Stimulated activated CD4-positive, alpha-beta T cell treated with anti-CD3 and anti-CD28 coated beads, Interleukin-4, amount 100 ng/mL, for 1 hour (primary cell): ENCODE measurements at places on chromosomes 2 and 18.

- peak; percentile 13 for DNase-seq
Measured at GRCh38 chr18:79504034-79504433, 108.3 kb downstream of the NFATC1 start.

- DNase-seq = no peak
Measured at GRCh38 chr2:105654474-105655004, 90.2 kb upstream of the NCK2 start.

GRCh38 chr2:191202881-191203397, 42.3 kb upstream of the MYO1B start:
- DNase-seq = no peak

DNA sequence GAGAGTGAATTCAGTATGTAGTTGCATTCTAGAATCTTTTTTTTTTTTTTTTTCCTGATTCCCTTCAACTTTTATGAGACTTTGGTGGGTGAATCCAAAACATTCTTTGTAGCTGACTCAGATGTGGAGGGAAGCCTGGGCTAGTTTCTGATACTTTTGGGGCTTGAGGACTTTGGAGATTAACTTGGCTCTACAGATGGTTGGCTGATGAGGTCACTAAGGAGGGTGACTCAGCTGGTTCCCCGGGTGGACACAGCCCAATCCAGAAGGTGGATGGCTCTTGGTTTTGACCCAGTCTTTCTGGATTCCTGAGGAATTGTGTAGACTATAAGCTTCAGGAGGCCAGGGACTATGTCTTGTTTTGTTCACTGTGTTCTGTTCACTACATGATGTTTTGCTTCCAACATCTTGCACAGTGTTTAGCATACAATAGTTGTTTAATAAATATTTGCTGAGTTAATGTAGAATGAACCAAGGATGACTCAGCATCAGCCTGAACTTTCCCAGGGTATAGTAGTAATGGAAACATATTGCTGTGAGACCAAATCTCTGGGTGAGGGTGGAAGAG, 30.5 kb downstream of the LAMA3 start:
- DNase-seq = no peak

DNA sequence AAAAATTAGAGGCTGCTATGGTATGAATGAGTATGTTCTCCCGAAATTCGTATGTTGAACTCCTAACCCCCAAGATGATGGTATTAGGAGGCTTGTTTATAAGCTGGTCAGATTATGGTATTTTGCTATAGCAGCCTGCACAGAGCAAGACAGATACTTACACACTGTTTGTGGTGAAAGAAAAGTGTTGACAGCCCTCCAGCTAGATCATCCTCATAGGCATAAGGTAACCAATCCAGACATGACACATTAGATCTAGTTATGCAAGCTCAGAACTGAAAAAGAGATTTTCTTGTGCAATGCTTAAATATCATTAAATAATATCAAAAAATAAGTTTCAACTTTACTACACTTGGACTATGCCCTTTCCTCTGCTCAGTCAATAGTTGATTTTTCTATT, 107.1 kb downstream of the ABCA12 start:
- no peak for DNase-seq

DNA sequence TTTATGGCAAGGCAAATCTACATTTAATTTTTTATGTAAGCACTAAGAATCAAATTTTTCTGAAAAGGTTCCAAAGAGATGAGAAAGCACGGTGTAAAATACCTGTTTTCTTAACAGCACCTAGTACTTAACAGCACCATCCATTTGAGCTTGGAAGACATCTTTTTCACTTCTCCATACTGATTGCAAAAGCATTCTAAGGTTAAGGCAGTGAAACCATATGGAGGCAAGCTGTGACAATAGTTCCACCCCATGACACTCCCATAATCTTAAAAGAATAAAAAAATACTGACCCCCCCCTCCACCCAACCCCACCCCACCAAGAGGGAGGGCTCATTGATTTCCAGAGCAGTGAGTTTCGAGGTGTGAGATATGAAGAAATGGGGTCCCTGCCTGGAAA, 60.6 kb downstream of the ZCCHC2 start:
- no peak for DNase-seq

GRCh38 chr2:26784570-26785234, 1.2 kb upstream of the CENPA start:
- no peak for DNase-seq

DNA sequence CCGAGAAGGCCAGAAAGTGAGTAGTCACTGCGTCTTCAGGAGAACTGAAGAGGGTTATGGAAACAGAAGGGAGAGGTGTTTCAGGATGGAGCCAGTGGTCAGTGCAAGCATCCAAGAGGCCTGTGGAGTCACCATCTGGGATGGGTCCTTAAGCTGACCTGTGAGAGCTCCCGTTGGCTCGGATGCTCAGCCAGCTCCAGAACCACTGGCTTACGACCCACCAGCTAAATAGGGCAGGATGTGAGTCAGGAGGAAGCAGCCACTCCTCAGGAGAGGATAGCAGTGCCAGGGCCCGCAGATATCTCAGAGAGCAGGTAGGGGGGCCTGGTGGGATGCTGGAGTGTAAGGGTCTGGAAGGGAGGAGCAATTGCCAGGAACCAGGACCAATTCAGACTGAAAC, 63.1 kb upstream of the B3GNT7 start:
- DNase-seq = no peak

GRCh38 chr2:218015586-218016521, 13.1 kb upstream of the TNS1 start:
- DNase-seq = no peak

DNA sequence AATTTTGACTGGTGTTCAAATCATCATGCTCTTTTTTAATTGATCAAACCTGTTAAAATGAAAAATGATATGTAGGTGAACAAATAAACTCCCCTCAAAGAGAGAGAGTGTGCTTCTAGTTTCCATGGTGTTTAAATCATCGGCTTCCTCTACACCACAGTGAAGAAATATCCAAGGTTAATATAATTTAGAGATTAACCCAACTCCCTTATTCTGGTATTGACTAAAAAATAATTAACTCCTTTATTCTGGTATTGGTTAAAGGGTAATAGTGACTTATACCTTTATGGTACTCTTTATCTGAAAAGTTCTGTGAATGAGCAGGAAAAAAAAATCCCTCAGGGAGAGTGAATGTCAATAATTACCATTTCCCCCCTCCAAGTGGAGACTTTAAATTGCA, 93.1 kb downstream of the SPATS2L start:
- DNase-seq = no peak

- DNase-seq = no peak
Measured at GRCh38 chr2:130378898-130379214, 23.0 kb downstream of the PTPN18 start.

DNA sequence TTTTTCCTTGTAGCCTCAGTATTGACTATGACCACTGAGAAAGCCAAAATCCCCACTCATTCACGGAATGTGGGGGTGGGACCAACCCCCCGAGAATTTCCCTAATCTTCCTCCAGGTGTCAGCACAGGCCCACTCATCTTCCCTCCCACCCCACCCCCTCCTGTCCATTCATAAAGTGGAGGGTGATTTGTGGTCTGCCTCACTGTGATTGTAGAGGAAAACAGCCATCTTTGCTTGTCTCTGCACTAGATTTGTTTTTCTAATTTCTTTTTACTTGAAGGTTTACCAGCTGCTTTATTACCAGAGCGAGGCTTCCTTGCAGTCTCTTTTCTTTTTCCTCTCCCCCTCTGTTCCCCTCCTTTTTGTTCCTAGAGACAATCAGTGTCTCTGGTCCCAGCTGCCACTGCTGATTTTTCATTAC, 171.8 kb downstream of the ICOS start:
- DNase-seq = peak; percentile 18

DNA sequence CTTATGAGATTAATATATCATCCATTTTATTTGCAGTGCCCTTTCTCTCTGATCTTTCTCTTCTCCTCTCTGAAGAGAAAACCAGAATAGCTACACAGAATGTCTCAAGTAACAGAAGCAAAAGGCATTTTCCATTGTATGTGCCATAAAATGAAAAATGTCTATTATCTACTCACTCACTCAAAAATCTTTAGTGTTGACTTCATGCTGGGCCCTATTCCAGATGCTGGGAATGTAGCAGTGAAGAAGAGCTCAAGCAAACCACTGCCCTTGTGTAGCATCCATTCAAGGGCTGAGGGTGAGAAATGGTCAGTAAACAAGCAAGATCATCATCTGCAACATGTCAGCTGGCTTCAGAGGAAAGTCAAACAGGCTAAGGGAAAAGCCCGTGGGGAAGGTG, 427.7 kb downstream of the METTL4 start:
- DNase-seq = no peak

- DNase-seq = no peak
Measured at GRCh38 chr18:63197246-63197869, 122.2 kb downstream of the BCL2 start.

- no peak for DNase-seq
Measured at GRCh38 chr2:223459328-223459939, 142.7 kb downstream of the SCG2 start.

DNA sequence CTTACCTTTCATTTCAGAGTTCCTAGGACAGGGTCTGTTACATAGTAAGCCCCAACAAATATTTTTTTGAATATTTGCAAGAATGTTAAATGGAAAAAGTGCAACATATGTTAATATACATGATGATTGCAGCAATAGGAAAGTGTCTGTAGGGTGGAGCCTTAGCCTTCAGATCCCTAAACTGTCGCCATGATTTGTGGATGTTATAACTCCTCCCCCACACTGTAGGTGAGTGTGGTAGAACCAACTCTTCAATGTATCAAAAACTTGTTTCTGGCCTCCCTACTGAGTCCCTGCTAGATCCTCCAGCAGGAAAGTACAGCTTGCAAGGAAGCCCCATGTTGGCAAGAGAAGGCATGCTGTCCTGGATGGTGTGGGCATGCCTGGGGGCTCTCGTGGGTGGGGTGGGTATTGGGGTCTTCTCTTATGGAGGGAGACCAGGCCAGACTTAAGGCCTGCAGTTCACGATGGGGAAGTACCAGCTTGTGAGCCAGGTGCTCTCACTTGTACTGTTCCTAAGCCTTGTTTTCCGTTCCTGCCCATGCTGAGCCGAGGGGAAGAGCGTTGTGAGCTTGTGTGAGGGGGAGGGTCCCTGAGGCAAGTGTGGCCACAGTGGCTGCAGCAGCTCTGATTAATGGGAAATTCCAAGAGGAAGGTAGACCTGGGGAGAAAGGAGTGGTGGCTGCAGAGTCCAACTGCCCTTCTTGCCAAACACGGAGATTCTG, 11.4 kb downstream of the FHOD3 start:
- no peak for DNase-seq

- no peak for DNase-seq
Measured at GRCh38 chr2:220134756-220135534, 507.5 kb downstream of the SLC4A3 start.

DNA sequence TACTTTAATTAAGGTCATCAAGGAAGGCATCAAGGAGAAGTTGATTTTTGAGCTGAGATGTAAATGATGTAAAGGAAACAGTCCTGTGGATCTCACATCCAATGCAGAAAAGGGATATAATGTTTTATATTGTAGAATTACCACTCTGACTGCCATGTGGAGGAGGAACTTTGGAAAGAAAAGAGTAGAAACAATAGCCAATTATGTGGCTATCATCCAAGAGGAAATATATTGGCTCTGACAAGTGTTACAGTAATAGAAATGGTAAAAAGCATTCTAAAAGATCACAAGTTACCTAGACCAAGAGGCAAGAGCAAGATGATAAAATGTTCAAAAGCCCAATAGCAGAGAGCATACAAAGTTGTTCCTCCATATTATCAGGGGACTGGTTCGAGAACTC, 26.8 kb downstream of the BARD1 start:
- DNase-seq = no peak

GRCh38 chr2:122070241-122070731, 314.8 kb downstream of the TSN start:
- no peak for DNase-seq

- no peak for DNase-seq
Measured at GRCh38 chr2:12928197-12928774, 211.6 kb downstream of the TRIB2 start.

DNA sequence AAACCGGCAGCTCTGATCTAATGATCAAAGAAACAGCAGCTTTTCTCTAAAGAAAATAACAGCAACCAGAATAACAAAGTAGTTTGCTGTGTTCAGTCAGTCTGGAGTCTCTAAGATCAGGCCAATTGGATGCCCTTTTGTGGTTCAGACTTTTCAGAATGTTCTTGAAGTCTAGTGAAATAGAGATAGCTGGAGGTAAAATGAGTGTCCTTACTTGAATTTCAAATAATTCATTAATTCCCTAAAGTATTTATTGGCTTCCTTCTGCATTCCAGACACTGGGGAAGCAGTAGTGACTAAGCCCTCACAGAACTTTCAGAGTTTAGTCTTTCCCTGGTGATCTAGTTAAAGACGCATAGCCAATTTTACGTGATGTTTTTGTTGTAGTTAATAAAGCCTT, 58.7 kb downstream of the C18orf54 start:
- DNase-seq = no peak

- no peak for DNase-seq
Measured at GRCh38 chr2:28974252-28974651, 6.8 kb upstream of the TOGARAM2 start.

DNA sequence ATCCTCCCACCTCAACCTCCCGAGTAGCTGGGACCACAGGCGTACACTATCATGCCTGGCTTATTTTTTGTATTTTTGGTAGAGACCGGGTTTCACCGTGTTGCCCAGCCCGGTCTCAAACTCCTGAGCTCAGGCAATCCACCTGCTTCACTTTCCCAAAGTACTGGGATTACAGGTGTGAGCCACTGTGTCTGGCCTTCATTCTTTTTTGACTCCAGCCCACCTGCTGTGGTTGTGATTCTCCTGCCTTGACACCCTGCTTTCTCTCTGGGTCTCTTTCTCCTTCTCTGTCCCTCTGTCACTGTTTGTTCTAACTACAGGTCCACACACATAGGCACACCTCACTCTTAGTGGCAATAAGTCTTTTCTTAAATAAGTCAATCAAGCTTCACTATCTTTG, 85.3 kb downstream of the FTCDNL1 start:
- no peak for DNase-seq

DNA sequence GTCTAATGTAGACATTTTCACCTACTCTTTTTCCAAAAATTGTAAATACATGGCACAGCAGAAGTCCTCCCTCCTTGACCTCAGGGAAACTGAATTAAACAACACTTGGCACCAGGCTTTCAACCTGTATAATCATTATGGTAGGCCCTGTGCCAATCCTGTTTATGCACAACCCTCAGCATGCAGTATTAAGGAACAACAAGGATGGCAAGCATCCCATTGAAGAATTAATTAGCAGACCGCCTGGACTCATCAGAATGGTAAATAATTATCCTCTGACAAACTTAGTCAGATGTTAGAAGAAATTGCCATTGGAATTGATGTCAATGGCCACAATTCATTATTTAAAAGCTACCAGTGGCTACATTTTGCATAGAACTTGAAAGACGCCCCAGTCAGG, 66.3 kb upstream of the GALNT5 start:
- no peak for DNase-seq

- no peak for DNase-seq
Measured at GRCh38 chr2:75709297-75709696, 1.4 kb downstream of the GCFC2 start.

GRCh38 chr2:64035072-64035942, 16.1 kb upstream of the VPS54 start:
- no peak for DNase-seq

- no peak for DNase-seq
Measured at GRCh38 chr18:8036551-8036950, 469.4 kb downstream of the PTPRM start.
